ENCODE measurements at places on chromosomes 16 and 17.

DNA sequence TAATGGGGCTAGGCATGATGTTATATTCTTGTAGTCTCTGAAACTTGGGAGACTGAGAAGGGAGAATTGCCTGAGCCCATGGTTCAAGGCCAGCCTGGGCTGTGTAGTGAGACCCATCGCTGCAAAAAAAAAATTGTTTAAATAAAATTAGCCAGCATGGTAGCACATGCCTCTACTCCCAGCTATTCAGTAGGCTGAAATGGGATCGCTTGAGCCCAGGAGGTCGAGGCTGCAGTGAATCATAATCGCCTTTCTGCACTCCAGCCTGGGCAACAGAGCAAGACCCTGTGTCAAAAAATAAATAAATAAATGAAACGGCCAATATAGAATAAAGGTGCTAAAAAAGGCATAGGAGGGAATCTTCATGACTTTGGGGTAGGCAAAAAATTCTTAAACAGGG, 13.9 kb upstream of the SLX4 start:
- no peak for DNase-seq

DNA sequence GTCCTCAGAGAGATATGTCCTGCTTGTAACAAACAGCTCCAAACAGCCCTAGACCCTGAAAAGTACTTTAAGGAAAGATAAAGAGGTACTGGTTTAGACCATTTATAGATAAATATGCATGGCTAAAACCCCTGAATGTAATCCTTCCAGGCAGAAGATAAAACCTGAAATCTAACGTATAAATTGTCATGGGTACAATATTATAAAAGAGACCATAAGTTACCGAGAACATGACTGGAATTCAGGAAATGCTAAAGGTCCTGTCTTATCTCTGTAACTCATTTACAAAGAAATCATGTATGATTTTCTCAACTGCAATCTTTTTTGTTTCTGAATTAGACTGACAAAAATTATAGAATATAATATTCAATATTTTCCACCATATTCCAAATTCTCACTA, 9.2 kb upstream of the KANSL1 start:
- DNase-seq = no peak

DNA sequence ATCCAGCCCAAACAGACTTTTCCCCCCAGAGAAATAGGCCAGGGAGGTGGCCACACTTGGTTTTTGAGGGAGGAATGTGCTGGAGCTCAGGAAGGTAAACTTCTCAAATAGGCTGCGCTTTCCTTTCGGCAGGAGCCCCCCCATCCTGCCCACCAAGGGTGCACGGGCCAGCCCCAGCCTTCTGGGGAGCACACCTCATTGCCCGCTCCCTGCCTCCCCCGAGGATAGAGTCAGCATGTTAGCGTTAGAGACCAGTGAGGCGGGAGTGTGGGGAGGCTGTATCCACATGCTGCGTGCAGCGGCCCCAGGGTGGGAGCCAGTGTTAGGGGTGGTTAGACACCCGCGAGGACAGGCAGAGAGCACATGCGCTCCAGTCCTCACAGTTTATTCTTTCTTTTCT, 42.3 kb downstream of the PIPOX start:
- DNase-seq = no peak

DNA sequence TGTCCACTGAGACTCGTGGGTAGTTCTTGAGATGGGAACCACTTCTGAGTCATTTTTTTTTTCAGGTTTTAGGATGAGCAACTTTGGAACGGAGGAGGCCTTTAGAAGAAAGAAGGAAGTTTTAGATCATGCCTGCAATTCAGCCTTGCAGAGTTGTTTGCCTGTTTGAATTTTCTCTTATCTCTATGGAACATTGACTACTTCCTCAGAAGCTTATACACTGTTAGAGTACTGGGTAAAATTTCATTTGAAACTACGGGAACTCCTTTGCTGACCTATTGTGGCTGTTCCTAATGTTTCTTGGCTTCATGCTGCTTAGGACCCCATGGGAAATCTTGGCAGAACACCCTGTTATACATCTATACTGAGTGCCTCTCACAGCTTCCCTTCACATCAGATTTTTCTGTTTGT, 70.8 kb downstream of the MAP2K6 start:
- no peak for DNase-seq

GRCh38 chr16:72530434-72530833, 358.5 kb upstream of the PMFBP1 start:
- DNase-seq = no peak

DNA sequence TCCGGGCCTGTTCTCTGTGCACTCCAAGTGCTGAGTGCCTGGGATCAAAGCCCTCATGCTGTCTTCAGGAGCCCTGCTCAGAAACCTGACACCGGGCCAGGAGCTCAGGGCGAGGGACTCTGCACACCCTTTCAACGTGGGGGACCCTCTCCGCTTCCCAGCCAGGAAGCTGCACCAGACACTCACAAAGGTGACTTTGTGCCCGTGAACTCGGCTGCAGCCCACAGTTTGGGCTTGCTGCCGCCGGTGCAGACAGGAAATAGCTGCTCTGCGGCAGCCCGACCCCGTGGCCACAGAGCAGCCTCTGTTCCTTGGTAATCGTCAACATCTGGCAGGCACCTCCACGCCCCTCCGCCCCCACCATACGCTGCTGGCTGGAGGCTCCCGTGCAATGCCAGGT, 93.4 kb upstream of the METRNL start:
- DNase-seq = no peak

- DNase-seq = no peak
Measured at GRCh38 chr16:67281536-67282446, 2.5 kb downstream of the PLEKHG4 start.

DNA sequence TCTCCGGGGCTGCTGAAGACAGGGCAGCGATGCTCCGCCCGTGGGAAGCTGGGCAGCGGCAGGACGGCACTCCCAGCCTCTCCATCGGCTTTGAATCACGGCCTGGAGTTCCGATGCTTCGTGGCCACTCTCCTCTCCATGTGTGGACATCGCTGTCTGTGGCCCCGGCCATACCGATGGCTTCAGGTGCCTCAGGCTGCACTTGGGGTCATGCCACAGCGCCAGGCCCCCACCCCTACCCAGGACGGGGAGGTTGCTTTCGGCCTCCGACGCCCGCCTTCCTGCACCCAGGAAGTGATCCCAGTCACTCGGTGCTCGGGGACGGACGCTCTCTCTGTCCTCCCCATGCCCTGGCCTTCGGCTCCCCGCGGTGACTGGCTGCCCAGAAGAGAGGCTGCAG, 180.7 kb downstream of the BANP start:
- no peak for DNase-seq

DNA sequence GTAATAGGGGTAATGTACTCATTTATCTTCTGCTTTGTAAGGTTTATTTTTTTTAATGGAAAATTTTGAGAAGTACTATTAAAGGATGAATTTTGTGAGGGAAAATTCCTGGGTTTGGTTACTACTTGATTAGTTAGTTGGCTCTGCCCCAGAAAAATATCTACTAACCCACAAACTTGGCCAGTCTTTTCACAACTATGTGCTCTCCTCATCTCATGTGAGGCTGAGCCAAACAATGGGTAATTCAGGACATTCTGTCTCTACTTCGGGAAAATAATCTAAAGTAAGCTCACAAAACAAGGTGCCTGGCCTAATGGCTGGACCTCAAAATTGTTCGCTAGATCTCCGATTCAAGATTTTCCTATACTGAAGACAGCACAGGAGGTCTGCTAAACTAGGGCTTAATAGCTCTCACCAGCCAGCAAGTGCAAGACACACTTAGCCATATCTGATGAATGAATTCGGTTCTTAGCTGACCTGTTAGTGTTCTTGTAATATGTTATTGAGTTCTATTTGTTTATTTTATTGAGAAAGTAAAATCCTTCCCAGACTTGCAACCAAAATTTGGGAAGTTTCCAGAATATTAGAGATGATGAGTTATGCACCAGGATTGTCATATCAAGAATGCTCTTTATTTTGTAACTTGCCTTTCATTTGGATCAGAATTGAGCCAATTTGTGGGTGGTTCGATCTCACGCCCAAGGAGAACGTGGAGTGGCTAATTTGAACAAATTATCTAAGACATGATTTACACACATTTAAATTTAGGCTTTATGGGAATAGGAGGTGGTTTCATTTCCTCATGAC, 5.7 kb downstream of the KCNJ16 start:
- DNase-seq = no peak

DNA sequence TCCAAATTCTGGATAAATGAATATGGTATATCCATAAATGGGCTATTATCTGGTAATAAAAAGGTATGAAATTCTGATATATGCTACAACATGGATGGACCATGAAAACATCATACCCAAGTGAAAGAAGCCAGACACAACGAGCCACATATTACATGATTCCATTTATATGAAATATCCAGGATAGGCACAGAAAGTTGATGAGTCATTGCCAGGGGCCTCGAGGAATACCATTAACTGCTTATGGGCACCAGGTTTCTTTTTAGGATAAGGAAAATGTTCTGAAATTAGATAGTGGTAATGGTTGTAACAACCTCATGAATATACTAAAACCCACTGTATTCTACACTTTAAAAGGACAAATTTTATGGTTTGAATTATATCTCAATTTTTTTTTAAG, 123.2 kb downstream of the PITPNC1 start:
- no peak for DNase-seq

GRCh38 chr17:56699186-56699894, 105.8 kb downstream of the NOG start:
- DNase-seq = no peak

- peak; percentile 57 for DNase-seq
Measured at GRCh38 chr17:49861150-49861884, 13.4 kb upstream of the TAC4 start.

DNA sequence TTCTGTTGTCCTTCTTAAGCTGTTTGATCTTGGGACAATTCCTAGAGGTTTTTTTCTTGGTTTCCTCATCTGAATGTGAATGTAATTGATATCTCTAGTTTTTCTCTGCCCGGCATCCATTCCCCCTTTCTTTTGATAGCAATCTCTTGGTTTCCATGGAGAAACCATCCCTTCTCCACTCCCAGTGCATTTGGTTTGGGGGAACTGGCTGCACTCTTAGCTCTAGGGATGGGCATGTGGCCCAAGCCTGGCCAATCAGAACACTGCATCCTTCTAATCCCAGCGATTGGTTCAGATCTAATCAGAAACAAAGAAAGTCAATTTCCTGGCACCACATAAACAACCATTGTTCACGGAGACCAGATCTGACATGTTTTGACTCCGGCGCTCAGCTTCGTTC, 45.1 kb downstream of the IRX3 start:
- DNase-seq = no peak

- DNase-seq = no peak
Measured at GRCh38 chr17:78474614-78475146, 96.2 kb downstream of the PGS1 start.

- no peak for DNase-seq
Measured at GRCh38 chr16:67326472-67327309, at the start of the genes KCTD19 and LRRC36. Gene KCTD19, minus strand, starts transcription at chr16:67326741. Its CDS starts 34 bp downstream, at chr16:67326707. Gene LRRC36, plus strand, starts transcription at chr16:67326815. Its CDS starts 48 bp downstream, at chr16:67326863.

GRCh38 chr16:68951991-68952877, 108.9 kb downstream of the TANGO6 start:
- no peak for DNase-seq

DNA sequence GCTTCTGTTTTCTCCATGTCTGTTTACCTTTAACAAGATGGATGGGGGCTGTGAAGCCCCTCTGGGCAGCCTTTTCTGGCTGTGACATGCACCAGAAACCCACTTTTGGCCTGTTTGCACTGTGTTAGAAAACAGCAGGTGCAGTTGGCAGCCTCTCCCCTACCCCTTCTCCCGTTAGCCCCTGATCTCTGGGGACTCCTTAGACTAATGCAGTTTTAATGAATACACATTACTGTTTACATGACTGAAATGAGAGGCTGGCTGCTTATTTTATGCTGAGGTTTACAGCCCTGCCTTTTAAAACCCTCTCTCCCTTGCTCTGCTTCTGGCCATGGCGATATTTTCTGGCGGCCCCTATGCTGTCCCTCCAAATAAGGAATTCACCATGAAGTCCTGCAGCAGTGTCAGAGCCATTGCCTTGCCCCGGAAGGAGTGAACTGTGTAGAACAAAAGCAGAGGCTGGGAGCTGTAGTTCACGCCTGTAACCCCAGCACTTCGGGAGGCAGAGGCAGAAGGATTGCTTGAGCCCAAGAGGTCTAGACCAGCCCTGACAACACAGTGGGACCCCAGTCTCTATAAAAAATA, 79.3 kb downstream of the PRKCB start:
- DNase-seq = no peak

DNA sequence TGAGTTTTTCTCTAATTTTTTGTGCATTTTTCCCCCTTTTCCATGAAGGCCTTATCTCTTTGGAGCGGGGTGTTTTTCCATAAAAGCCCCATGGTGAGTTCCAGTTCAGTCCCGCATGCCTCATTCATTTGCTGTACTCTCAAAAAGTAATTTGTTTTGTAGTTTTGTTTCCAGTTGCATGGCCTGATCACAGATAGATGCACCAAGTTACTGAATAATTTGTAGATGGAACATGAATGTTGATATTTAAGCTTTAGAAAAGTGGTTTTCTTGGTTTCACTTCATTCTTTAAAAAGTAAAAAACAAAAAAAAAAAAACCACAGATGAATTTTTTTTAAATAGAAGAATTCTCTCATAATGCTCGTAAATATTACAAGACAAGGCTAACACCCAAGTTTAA, 349.2 kb downstream of the BCAS3 start:
- no peak for DNase-seq

DNA sequence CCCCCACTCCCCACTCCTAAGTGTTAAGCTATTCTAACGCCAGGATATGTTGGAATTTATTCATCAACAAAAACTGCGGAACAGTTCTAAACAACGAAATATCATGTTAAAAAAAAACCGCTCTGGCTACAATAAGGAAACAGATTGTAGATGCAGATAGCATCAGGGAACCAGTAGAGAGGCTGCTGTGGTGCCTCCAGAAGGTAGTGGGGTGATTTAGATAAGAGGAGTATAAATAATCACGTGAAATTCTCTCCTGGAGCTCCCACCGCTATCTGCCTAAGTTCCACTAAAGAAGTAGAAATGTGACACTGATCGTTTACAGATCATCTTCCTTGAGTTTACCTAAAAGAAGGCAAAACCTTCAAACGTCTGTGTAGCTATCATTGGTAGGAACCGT, 8.0 kb downstream of the AHSP start:
- peak; percentile 40 for DNase-seq

GRCh38 chr16:17459903-17460521, 10.7 kb downstream of the XYLT1 start:
- no peak for DNase-seq

DNA sequence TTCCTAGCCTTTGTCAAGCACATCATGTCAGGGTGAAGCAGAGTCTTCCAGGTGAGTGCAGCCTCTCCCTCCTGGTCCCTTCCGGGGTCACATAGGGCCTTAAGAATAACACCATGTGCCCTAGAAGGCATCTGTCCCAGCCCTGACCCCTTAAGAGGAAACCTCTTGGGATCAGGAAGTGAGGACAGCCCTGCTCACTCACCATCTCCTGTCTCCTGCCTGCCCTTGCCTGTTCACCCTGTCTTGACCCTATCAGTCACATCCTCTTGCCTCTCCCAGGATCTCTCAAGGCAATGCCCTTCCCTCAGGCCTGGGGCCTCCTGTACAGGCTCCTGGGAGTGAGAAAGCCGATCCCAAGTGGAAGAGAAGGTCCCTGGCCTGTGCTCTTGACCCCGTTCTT, 13.9 kb downstream of the MYL4 start:
- no peak for DNase-seq

GRCh38 chr17:65609286-65609685, 47.8 kb upstream of the AXIN2 start:
- DNase-seq = no peak

GRCh38 chr17:33328129-33328528, 35.0 kb upstream of the ASIC2 start:
- no peak for DNase-seq

All from hematopoietic multipotent progenitor cell treated with erythropoietin and hydrocortisone succinate and interleukin-3 and kit ligand, for 15 days (in vitro differentiated cells).